Left ventricle myocardium superior (tissue), 1 donor: ENCODE measurements at places on chromosomes 3 and 15.
A peak's percentile ranks its signal among the peaks of the same experiment; 100 is the strongest.

GRCh38 chr15:39471785-39472574 is 108.9 kb upstream of the THBS1 start:
- no peak for DNase-seq

GRCh38 chr3:129663930-129664646 is 57.6 kb upstream of the PLXND1 start:
- DNase-seq, result no peak

DNA sequence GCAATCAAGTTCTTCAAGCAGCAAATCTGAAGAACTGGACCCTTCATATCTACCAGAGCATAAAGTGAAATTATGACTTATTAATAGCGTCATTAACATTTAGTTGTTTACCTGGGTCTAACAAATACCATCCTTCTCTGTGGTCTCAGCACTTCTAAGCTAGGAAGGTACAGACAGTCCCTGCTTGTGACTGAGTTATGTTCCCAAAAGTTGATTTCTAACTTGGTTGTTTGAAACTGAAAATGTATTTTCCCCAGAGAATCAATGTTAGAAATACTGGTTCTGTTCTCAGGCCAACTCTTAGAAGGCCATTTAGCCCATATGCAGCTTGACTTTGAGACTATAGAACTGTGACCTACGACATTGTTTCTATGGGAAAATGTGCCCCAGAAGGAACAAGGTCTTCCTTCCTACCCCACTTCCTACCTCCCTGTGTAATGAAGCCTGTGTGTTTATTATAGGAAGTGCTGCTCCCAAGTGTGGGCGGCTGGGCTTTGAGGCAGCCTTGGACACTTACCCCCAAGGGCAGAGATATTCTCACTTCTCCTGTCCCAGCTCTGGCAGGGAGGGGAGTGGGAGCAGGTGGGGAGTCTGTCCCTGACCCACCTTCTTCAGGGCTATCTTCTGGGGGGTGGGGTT is 12.2 kb upstream of the MAPK6 start:
- DNase-seq, result no peak

DNA sequence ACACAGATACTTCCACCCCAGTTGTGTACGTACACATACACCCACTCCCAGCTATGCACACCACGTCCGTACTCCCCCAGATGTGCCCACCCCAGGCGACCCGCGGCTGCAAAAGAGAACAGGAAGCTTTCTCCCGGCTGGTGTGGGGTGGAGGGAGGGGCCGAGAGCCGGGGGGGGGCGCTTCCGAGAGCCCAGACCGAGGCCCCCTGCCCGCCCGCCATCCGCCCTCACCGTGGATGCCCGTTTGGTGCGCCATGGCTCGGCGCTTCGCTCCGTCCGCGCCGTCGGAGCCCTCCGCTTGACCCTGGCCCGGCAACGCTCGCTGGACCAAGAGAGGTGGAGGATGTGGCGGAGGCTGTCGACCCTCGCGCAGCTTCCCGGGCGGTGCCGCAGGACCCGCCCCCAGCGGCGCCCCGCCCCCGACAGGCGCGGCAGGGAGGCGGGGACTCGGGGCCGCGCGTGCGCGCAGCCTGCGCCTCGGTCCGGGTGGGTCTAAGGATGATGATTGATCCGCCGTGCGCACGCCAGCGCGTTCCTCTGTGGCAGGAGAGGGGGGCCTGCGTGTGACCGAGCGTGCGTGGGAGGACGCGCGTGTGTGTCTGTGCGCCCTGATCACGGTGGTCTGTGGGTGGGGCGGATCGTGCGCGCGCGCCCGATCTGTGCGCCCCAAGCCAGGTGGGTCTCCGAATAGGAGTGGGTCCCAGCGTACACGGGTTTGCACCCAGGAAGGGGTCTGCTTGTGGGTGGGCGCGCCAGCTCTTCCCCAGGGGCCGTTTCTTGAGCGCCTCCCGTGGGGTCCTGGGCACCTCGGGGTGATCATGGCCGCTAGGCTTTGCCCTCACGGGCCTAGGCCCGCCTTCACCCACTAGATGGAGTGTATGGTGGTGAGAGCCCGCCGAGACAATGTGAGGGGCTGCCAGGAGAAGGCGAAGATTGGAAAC is at the start of gene TWF2:
Gene TWF2 (minus strand): TSS at position 398 of the 941 bp plus-strand sequence. CDS start 142 bp downstream, at position 256.
- peak; percentile 90 for DNase-seq

DNA sequence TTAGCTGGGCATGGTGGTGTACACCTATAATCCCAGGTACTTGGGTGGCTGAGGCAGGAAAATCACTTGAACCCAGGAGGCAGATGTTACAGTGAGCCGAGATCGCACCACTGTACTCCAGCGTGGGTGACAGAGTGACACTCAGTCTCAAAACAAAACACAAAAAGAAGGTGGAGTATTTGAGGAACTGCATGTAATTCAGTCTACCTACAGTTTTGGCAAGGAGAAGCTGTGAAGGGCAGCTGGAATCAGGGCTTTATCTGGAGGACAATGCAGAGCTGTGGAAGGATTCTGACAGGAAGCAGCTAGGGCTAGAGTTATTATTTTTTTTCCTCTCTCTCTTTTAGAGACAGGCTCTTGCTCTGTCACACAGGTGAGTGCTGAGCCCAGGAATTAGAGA is 6.8 kb downstream of the H1-8 start:
- no peak for DNase-seq

DNA sequence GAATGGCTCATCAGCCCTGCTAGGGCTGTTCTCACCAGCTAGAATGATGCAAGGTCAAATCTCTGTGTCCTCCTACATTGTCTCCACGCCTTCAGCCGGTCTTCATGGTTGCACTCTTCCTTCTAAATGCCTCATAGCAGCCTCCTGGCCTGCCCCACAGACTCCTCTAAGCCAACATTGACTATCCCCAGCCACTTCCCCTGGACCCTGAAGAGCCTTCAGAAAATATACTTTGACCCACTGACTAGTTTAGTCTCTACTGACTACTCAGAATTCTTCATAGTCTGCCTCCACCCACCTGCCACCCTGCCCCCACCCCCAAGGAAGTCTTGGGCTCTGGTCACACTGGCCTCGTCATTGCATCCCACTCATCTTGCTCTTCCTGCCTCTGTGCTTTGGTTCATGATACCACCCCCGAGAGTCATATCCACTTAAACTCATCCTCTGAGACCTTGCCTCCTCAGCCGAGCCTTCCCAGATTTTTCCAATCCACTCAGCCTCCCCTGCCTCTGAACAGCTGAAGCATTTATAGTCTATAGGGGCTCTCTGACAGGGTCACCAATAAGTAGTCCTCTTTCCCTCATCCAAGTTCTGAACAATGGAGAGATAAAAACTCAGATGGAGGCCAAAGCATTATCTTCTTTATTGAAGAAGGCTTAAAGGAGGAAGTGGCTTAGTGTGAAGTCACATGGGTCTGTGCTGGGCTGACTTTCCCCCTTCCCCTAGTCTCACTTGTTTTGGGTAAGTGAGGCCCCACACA is 9.5 kb upstream of the DOCK3 start:
- no peak for DNase-seq

- no peak for DNase-seq
These were observed 47.4 kb upstream of the TPM1 start for GRCh38 chr15:62994975-62995681.

DNA sequence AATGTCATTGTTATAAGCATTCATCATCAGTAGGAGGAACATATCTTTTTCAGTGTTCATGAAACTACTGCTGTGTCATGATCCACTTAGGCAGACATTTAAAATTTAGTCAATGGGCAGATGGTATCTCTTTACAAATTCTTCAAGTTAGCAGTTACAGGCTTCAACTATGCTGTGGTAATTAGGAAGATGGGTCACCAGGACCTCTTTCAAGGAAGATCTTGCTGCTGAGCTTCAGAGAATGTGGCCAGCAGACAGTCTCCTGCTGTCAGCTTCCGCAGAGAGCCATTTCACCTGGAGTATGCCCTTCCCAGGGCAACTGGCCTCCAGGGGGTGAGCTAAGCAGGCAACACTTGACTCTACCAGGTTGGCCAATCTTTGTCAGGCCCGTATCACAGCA is 19.4 kb downstream of the IFT57 start:
- DNase-seq, result no peak

DNA sequence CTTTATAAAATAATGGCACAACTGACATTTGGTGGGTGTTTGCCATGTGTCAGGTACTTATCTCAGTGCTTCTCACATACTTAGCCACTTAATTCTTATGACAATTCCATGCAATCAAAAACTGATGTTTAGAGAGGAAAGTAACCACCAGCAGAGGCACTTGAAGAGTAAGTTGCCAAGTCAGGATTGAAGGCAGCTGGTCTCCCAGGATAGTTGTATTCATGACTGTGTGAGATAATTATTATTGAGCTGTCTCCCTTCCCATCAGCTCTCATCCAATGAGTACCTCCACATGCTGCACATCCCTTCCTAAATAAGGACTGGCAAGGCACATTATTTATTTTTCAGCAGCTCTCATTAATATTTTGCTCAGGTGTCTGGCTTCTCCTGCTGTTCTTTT is 4.8 kb downstream of the VEPH1 start:
- DNase-seq, result no peak

GRCh38 chr3:102354818-102355515 is 79.8 kb upstream of the ZPLD1 start:
- DNase-seq, result no peak

DNA sequence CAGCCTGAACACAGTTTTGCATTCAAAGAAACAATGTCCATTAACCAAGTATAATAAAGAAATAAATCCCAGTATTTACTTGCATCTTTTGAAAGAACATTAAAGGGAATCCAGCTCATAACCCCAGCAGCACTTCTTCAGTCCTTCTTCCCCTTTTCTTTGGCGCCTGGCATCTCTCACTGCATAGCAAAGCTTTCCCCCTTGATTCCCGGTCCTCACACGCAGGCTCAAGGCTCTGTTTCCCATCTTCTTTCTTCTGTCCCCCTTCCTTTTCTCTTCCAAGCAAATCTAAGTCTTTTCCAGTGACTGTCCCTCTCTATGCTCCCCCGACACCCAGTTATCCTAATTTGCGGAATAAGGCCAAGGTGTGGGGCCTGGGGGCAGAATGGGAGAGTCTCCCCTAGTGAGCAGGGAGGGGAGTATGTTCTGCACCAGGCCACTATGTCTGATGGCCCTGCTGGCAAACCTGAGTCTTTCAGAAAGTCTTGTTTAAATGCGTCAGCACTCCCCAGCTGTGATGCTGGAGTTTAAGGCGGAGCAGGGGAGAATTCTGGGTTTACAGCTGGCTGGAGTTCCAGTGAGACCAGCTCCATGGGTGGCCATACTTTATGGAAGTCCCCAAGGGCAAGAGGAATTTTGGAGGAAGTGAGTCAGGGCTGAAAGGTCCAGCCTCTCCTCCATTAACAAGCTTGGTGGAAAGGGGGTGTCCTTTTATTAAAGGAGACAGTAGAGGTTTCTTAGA is 42.1 kb downstream of the GOLGA6A start:
- peak; percentile 51 for DNase-seq

DNA sequence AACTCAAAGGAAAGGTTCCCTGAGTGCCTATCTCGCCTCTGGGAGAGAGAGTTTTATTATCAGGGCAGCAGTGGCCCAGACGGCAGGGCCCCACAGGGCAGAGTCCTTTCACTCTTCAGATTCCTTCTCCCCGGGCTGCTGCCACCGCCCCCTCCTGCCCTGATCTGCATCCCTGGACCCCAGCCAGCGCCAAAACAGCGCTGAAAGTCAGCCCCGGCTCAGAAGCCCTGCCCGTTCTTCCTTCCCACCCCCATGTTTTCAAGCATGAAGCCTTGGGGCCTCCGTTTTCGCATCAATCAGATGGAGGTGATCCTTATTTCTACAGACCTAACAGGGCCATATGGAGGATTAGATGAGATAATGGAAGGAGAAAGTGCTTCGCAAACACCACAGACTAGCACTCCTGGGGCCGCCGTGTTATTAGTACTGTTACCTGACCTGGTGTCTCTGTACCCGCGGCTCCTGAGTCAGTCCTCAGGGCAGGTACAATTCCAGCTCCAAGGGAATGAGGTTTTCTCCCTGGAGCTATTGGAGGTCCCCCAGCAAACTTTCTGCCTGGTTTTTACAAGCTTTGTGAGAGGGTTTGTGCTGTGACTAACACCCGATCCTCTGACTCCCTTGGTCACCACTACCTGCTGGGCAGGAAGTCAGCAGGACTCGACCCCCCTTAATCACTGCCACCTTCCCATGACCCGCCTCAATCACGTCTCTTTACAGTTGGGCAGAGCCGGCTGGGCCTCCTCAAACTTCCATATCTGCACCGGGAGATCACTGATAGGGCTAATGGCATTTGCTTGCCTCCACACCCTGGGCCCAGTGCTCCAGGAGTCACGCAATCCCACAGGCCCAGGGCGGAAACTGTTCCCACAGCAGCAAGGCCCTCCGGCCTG is 39.5 kb upstream of the TSEN2 start:
- DNase-seq, result peak; percentile 58

DNA sequence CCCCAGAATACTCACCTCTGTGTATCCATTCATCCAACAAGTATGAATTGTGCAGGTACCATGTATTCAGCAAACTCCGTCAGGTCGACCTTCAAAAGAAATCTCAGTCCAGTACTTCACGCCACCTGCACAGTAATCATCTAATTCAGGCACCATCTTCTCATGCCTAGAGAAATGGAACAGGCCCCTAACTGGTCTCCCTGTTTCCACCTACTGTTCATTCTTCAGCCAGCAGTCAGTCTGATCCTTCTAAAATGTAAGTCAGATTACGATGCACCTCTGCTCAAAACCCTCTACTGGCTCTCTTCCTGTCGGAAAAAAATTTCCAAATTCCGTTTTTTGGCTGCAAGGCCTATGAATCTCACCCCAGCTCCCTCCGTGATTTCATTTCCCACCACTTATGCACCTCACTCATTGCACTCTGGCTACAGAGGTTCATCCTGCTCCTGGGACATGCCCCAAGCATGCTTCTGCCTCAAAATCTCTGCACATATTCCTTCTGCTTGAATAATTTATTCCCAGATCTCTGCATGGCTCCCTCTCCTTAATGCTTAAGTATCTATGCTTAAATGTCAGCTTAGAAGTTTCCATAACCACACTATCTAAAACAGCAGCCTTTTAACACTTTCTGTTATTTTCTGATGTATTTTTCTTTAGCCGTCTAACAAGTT is 47.5 kb upstream of the PPP2R3A start:
- no peak for DNase-seq

GRCh38 chr15:41989573-41990242 is 17.4 kb upstream of the EHD4 start:
- DNase-seq, result peak; percentile 89

- no peak for DNase-seq
These were observed 24.7 kb downstream of the PCOLCE2 start for GRCh38 chr3:142863930-142864920.

DNA sequence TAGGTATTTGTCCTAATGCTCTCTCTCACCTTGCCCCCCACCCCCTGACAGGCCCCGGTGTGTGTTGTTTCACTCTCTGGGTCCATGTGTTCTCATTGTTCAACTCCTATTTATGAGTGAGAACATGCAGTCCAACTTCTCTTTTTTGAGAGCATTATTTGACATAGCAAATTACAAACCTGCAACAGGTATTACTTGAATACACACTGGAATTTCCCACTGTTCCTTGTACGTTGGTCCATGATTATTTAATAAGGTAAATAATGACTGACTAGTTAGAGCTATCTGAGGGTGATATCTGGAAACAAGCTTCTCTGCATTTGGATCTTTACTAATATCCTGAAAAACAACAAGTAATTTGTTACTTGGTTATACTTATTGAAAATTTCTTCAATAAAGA is 24.1 kb downstream of the ICE2 start:
- no peak for DNase-seq
